ENCODE measurements at places on chromosomes 1 and 21.

- peak; percentile 70 for DNase-seq
These were observed 14.3 kb downstream of the RRP15 start for GRCh38 chr1:218299416-218299815.

GRCh38 chr1:181028196-181028595, 5.5 kb upstream of the STX6 start:
- DNase-seq: no peak

GRCh38 chr1:208085655-208086515, 158.3 kb downstream of the PLXNA2 start:
- DNase-seq: no peak

GRCh38 chr1:184405094-184405800, 18.4 kb downstream of the C1orf21 start:
- no peak for DNase-seq

DNA sequence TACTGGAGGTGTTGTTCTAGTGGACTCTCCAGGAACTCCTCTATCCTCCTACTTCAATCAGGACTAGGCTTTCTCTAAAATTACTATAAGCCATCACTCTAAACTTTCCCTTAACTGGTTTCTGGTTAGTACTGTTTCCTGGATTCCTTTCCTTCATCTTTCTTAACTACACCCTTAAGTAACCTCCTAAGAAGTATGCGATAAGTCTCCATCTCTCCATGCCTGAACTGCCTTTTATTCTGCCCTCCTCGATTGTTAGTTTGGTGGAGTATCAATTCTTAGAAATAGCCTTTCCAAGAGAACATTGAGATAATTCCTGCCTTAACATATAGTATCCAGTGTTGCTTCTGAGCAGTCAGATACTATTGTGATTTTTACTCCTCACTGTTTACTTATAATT, 162.9 kb upstream of the PDE4B start:
- DNase-seq: no peak

GRCh38 chr1:161182214-161182613, 4.9 kb upstream of the B4GALT3 start:
- DNase-seq: peak; percentile 43

DNA sequence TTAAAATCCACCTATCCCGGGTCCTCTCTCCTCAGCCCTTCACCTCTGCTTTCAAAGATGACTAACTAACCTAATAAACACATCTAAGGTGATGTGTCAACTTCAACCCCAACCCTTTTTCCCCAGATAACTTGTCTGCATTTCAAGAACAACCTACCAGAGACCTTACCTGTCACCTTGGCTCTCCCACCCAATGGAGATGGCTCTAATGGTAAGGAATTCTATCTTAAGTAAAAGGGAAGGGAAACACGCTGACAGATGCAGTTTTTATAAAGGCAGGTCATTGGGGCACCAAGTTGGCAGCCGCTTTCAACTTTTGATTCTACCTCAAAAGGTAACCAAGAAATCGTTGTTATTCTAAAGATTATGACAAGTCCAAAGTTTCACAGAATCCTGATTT, 37.6 kb downstream of the MRPL39 start:
- no peak for DNase-seq

- no peak for DNase-seq
These were observed 195.7 kb upstream of the RAB4A start for GRCh38 chr1:229075217-229075616.

DNA sequence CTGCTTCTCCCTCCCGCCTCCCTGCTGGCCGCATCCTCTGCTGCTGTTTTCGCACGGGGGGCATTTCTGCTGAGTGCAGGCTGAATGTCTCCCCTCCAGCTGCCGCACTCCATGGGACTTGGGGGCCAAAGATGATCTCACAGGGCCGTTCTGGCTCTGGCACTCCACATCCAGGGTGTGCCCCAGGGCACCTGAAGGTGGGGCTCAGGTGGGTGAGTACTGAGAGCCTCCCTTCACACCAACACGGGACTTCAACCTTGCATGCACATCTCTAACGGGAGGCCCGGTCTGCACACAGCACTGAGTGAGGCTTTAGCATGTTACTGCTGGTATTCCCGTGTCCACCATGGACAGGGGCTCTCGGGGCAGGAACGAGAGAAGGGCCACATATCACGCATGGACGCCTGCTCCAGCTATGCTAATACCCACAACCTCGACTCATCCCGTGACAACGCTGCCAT, 88.9 kb downstream of the DMRTB1 start:
- DNase-seq: no peak

DNA sequence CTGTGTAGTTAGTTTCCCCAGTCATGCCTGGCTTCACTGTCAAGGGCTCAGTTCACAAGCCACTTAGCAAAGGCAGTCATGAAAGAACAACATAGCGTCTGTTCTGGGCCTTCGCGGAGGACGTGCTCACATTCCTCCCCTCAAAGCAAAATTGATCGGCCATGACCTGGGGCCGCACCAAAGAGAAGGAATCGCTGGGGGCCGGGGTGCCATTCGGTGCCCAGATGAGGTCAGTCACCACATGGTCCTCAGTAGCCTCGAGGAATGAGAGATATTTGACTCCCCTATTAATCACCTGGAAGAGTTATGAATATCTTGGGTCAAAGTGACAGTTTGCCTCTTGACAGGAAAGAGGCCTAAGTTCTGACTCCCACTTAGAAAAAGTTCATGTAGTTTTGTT, 251.1 kb upstream of the JUN start:
- no peak for DNase-seq

GRCh38 chr21:39020751-39021477, 162.3 kb downstream of the PSMG1 start:
- DNase-seq: no peak

DNA sequence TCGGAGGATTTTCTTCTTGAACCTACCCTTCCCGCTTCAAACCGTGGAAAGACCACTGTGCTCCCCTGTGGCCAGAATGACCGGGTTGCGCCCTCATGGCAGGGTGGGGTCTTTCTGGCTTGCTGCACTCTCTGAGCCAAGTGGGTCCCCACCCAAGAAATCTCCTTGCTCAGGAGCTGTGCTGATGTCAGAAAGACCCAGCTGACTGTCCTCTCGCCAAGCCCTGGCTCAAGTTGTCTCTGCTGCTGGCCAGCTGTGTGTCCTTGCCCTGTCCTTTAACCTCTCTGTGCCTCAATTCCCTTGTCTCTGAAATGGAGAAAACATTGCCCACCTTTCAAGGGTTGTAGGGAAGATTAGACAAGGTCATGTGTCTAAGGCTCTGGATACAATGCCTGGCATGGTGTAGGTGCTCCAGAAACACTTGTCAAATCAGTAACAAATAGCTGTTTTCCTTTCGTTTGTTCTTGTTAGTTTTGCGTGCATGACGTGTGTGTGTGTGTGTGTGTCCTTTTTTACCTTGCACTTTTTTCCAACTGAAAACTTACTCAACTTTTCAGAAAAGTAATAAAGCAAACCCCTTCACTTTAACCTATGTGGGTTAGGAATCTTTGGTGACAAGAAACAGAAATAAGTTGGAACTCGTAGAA, 41.1 kb upstream of the RPL11 start:
- no peak for DNase-seq

DNA sequence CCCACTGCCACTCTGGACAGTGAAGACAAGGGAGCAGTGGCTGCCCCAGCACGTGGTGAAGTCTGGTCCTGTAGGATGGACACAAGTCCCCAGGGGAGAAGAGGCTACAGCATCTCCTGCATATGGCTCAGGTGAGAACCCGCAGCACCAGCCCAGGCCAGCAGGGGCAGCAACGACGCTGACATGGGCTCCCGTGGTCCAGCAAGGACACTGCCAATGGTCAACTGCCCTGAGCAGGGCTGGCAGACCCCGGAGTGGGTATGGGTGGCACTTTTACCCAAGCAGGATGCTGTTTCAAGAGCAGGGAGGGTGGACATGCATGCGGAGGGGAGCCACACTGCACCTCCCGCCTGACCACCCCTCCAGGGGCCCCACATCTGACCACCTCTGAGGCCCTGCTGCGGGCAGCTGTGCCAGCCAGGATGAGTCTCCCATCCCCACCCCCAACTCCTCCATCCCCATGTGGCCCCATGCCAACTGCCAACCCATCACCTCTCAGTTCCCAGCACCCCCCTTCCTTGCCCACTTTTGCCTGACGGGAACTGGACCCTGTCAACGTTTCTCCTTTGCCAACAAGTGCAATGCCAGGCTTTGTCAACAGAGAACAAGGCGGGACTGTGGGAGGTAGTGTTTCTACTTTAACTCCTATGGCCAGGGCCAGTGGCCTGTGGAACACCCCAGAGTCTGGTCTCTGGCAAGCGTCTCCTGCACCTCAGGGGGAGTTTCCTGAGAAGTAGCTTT, 8.6 kb downstream of the MORN1 start:
- DNase-seq: no peak

GRCh38 chr1:2433936-2434655, 21.7 kb upstream of the PEX10 start:
- DNase-seq: no peak

- no peak for DNase-seq
These were observed 32.6 kb downstream of the OR2G3 start for GRCh38 chr1:247638011-247638410.

DNA sequence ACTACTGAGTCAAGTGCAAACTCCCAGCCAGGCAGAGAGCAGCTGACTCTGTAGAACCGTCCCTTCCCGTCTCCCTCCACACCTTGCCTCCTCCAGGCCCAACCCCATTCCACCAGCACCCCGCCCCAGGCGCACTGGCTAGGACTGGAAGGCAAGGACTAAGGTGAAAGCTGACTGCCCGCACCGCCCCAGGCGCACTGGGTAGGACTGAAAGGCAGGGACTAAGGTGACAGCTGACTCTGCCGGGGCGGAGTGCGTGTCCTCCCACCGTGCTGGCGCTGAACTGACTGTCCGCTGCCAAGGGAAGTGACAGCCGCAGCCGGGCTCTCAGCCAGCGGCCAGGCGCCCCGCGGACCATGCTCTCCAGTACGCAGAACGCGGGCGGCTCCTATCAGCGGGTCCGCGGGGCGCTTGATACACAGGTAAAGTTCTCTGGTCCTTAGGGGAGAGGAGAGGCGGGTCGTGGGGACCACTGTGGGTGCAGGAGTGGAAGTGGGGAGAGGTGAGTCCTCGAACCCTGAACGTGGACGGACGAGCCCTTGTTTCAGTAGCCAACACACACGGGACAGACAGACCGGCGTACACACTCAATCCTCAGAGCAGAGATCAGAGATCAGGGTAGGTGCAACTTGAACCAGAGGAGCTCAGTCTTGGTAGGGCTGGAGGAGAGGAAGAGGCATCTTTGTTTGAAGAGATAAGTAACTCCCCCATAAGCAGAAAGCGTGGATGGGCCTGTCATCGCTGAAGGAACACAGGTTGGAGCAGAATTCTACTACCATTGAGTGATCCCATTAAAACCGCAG, 58.0 kb downstream of the RBM11 start:
- DNase-seq: peak; percentile 63

GRCh38 chr1:154574716-154575115, 7.1 kb downstream of the CHRNB2 start:
- DNase-seq: peak; percentile 66

GRCh38 chr1:200732438-200732837, 6.3 kb upstream of the CAMSAP2 start:
- no peak for DNase-seq

GRCh38 chr1:77350012-77350770, 68.4 kb downstream of the AK5 start:
- peak; percentile 2 for DNase-seq

GRCh38 chr1:248695451-248696132, 7.0 kb downstream of the OR14I1 start:
- no peak for DNase-seq

DNA sequence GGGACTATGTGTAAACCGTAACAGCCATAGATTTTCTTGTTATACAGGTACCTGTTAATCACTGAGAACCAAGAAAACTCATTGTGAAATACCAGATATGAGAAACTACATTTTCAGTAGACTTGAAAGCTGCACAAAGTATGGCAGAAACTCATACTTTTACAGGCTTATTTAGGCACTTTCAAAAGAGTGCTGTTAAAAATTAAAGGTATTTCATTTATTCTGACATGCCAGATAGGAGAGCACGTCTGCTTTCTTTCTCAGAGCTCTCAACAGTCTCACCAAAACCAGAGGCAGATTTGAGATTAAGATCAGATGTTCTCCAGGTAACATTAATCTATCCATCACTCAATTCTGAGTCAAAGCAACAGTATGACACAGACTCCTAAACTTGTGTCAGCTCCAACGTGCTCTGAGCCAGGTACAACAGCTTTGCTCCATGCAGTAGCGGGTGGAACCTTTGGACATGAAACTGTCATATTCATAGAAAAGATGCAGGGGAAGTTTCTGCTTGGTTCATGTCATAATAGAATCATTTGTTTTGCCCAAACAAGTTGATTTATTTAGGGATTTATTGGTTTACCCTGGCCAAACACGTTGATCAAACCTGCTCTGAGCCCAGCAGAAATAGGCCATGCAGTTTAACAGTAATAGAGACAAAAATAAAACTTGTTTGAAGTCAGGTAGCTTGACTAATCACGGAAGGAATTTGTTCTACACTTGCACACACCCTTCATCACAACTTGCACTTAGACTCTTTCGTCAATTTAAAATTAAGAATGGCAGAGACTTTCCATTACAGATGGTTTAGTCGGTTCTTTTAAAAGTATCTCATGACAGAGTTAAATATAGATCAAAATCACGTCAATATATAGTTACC, 20.8 kb upstream of the TSNAX start:
- no peak for DNase-seq

DNA sequence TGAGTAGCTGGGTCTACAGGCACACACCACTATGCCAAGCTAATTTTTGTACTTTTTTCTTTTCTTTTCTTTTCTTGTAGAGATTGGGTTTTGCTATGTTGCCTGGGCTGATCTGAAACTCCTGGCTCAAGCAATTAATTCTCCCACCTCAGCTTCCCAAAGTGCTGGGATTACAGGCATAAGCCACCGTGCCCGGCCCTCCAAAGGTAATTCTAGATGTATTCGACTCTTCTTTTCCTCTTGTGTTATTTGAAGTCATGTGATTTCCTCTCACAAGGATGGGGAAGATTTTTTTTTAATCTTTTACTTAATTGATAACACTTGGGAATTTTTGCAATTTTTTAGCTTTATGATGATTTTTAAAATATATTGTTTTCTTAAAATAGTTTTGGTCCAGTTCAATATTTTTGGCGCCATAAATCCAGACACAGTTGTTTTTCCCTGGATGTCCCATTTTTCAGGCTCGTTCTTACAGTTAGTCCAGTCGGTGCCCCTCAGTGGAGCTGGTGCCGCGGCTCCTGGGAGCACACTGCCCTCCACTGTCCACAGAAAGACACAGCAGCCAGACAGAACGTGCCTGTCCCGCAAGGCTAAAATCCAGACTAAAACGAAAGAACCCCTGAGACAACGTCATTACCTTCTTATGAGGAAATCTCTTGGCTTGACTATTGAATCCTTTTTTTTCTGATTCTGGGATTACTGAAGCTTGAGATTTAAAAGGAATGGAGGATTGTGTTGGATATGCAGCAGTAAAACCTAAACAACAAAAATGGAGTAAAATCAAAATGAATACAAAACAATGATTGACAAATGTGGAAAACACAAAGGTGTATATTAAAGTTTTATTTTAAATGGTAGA, 22.4 kb downstream of the STPG1 start:
- peak; percentile 71 for DNase-seq

GRCh38 chr1:111422546-111423391, 4.8 kb downstream of the OVGP1 start:
- DNase-seq: no peak

Data from hematopoietic multipotent progenitor cell treated with erythropoietin and hydrocortisone succinate and interleukin-3 and kit ligand, for 8 days (in vitro differentiated cells).